ENCODE measurements at places on chromosomes 13 and 19.

DNA sequence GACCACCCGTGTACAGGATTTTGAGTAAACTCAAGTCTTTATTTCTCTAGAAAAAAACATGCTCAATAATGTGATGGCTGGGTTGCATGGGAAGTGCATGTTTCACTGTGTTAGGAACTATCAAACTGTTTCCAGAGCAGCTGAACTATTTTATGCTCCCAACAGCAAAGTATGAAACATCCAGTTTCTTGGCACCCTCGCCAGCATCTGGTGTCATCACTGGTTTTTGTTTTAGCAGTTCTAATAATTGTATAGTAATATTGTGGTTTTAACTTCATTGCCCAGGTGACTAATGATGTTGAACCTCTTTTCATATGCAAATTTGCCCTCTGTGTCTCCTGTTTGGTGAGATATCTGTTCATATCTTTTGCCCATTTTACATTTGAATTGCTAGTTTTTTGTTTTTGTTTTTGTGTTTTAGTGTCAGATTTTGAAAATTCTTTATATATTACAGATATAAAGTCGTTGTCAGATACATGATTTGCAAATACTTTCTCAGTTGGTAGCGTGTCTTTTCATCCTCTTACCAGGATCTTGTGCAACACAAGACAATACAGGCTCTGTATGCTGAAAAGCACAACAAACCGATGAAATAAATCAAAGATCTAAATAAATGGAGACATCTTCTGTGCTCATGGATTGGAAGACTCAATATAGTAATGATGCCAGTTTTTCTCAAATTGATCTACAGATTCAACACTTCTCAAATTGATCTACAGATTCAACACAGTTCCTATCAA is 87.8 kb downstream of the IPO5 start:
- DNase-seq: no peak

- no peak for DNase-seq
These were observed 4.3 kb downstream of the KLC3 start for GRCh38 chr19:45344621-45345505.

DNA sequence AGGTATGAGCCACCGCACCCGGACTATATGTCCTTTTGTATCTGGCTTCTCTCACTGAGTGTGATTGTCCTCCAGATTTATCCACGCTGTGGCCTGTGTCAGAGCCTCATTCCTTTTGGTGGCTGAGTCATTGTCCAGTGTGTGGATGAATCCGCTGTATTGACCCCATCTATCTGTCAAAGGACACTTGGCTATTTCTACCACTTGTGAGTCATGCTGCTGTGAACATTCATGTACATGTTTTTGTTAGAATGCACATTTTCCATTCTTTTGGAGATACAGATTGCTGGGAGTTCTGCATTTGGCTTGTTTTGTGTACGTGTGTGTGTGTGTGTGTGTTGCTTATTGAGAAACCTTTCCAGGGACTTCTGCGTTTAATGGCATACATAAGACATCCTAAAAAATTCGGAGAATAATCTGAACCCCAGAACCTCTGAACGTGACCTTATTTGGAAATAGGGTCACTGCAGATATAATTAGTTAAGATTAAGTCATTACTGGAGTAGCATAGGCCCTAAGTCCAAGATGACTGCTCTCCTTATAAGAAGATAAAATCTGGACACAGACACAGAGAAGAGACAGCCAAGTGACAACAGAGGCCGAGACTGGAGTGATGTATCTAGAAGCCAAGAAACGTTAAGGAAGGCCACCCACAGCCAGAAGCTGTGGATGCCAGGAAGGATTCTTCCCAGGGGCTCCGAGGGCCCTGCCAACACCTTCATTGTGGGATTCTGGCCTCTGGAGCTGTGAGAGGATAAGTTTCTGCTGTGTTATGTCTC is 4.9 kb upstream of the GIPC3 start:
- no peak for DNase-seq

DNA sequence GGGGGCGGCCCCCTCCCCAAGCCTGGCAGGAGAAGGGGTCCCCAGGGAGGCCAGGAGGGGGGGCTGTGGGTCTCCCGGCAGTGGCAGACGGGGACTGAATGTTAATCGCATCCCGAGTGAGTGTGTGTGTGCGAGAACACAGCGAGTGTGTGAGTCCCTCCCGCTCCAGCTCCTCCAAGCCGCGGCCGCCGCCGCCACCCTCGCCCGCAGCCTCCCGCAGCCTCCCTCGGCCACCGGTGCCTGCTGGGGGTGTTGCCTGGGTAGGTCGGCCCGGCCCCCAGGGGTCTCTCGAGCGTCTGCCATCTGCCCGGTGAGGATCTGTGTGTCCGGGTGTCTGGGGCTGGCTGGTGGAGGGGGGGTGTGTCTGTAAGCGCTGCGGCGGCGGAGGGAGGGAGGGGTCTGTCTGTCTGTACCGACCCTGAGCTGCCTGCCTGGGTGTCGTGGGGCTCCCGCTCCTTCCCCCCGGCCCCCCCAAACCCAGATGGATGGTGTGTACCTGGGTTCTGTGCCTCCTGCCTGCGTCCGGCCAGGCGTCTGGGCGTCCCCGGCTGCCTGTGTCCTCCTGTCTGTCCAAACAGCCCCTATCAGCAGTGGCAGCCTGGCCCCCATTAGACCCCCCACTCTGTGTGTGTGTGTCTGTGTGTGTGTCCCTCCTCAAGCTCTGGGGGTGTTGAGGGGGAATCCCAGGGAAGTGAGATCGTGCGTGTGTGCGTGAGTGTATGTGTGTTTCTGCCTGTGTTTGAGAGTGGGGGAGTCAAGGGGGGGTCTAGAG is at the start of gene GRIN2D:
TSS of gene GRIN2D (plus strand) at position 110 of the 772 bp plus-strand sequence. CDS start 4,725 bp downstream, outside the sequence.
- DNase-seq: no peak

- DNase-seq: no peak
These were observed 10.3 kb downstream of the TBCB start for GRCh38 chr19:36125557-36125956.

GRCh38 chr13:112943309-112944125 is 25.5 kb upstream of the MCF2L start:
- no peak for DNase-seq

GRCh38 chr13:114001331-114002008 is 27.6 kb upstream of the C13orf46 start:
- DNase-seq: no peak

DNA sequence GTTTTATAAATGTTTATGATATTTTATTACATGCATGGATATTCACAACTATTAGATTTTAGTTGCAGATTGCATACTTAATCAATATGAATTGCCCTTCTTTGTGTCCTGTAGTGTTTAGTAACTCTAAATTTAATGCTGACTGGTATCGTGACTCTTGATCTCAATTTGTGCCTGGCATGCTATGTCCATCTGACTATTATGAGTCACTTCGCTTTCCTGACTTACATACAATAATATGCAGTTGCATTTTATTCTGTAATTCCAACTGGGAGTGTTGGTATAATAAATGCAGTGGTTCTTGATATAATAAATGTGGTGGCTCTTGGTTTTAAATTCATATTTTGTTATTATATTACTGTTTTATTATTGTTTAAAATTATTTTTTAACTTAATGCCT is 277.5 kb downstream of the LIG4 start:
- no peak for DNase-seq

GRCh38 chr19:58154287-58154678 is 3.7 kb upstream of the ZNF329 start:
- DNase-seq: peak; percentile 12

All from AML-193 (cell line).